ENCODE measurements at places on chromosomes 6 and 20. TPM values are rescaled to one million over a fixed set of nuclear protein-coding genes. Genes with fewer than 3 reads are reported as not detected.

Gene TOX2
- polyA plus RNA-seq = 4.7 TPM

Gene GNAS-AS1
- polyA plus RNA-seq = 0.40 TPM

Gene RHAG
- 1.3 TPM for polyA plus RNA-seq

Gene ADGB
- polyA plus RNA-seq = 0.06 TPM

All from large intestine (tissue), 12 donors.